ENCODE measurements at places on chromosomes 4 and X. TPM values are rescaled to one million over a fixed set of nuclear protein-coding genes. Genes with fewer than 3 reads are reported as not detected.

IDS gene
- total RNA-seq, result 121 TPM

CT55 gene
- total RNA-seq, result not detected

ZMAT1 gene
- total RNA-seq, result 7.5 TPM

ING2 gene
- total RNA-seq, result 26.4 TPM

GRPR gene
- 2.2 TPM for total RNA-seq

GUCY1B1 gene
- 60.8 TPM for total RNA-seq

CDKL2 gene
- 59.4 TPM for total RNA-seq

USP26 gene
- not detected for total RNA-seq

DNA sequence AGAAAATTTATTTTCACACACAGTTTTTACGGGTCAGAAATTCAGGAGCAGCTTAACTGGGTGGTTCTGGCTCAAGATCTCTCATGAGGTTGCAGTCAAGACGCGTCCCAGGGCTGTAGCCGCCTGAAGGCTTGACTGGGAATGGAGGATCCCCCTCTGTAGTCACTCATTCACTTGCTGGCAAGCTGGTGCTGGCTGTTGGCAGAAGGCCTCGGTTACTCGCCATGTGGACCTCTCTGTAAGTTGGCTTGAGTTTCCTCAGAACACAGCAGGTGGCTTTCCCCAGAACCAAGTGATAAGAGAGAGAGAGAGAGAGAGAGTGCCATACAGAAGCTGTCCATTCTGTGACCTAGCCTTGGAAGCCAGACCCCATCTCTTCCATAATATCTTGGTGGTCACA lies 132.8 kb downstream of the DCLK2 start:
- no peak for DNase-seq

DNA sequence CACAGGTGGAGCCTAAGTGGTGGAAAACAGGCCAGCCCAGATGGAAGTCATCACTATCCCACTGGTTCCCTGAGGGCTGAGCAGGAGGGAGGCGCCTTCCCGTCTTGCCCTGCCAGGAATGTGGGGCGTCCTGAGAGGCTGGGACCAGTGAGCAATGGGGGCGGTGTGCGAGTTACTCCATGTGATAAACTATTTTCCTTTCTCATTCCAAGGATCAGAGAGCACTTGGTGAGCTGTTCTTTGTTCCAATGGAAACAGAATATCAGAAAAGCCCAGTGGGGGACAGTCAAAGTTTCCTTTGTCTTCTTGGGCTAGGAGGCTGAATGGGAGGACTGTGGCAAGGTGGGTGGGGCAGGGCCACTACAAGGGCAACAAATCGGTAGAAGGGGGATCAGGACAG lies 86.2 kb downstream of the NHSL2 start:
- DNase-seq, result no peak

GRCh38 chr4:162659716-162660115 lies 495.9 kb upstream of the FSTL5 start:
- no peak for DNase-seq

GRCh38 chr4:20384456-20384855 lies 132.8 kb downstream of the SLIT2 start:
- no peak for DNase-seq

- no peak for DNase-seq
These were observed 8.1 kb upstream of the TIMP1 start for GRCh38 chrX:47574076-47574546.

DNA sequence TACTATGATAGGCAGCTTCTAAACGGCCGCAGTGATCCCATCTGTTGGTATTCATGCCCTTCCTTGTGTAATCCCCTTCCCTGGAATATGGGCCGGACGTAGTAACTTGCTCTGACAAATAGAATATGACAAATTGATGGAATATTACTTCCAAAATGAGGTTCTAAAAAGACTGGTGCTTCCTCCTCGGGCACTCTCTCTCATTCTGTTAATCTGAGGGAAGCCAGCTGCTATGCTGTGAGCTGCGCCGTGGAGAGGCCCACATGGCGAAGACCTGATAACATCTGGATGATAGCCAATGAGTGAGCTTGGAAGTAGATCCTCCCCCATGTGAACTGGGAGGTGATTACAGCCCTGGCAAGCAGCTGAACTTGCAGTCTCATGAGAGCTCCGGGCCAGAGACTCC lies 27.2 kb upstream of the SLC25A4 start:
- no peak for DNase-seq

DNA sequence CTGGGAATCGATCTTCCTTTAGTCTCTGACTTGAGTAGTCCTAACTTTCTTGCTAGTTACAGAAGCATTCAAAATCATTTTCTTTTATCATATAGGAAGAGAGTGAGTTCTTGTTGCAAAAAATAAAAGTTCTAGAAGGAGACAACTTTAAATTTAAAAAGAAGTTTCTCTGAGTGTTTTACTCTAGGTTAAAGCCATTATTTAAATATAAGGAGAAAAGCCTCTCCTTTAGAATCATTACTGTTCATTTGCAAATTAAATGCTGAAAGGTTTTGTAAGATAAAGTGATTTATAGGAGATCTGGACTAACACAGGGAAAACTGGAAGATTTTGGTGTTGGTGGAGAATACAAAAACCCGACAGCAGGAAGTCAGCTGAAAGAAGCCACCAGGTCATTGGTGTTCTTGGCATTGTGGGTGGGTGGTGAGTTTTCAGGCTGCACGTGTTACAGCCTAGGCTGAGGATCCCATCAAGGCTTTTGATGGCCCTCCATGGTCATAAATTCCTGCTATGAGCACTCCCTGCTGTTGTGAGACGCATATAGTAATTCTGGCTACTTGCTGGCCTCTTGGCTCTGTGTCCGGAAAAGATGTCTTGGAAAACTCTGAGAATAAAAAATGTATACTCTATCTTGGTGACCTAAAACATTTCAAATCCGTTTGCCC lies 81.6 kb downstream of the GPAT3 start:
- DNase-seq, result no peak

- DNase-seq, result no peak
These were observed 4.9 kb upstream of the CXCL6 start for GRCh38 chr4:73831569-73831968.

DNA sequence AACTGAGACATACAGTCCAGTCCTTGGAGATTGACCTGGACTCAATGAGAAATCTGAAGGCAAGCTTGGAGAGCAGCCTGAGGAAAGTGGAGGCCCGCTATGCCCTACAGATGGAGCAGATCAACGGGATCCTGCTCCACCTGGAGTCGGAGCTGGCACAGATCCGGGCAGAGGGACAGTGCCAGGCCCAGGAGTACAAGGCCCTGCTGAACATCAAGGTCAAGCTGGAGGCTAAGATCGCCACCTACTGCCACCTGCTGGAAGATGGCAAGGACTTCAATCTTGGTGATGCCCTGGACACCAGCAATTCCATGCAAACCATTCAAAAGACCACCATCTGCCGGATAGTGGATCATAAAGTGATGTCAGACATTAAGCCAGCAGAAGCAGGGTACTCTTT lies 20.4 kb upstream of the FRMPD3 start:
- DNase-seq, result no peak

DNA sequence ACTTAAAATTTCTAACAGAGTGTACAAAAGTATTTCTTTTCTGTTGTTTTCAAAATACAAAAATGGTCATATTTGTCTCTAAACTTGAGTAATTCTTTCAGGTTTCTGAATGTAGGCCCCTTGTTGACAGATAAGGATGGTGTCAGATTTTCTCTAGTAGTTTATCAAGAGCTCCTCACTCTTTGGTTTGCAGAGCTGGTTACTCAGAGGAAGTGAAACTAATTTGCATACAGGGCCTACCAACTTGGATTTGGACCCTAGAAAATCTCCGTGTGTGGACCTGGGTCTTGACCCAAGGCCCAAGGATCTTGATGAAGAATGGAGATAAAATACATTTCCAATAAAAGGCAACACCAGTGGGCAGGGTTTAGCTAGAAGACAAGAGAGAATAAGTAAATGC lies 433 bp upstream of the ADH6 start:
- DNase-seq, result no peak

DNA sequence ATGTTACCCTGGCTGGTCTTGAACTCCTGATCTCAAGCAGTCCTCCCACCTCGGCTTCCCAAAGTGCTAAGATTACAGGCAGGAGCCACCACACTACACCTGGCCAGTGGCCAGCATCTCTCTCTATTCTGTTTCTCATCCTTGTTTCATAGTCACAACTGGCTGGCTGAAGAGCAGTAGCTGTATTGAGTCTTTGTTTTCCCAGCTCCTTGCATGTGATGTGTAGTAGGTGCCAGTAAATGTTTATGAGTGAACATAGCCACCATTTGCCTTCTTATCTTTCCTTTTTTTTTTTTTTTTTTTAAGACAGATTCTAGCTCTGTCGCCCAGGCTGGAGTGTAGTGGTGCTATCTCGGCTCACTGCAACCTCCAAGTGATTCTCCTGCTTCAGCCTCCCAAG lies 23.6 kb downstream of the NUDT9 start:
- DNase-seq, result no peak

- DNase-seq, result no peak
These were observed 72.8 kb upstream of the MTNR1A start for GRCh38 chr4:186628058-186628711.

DNA sequence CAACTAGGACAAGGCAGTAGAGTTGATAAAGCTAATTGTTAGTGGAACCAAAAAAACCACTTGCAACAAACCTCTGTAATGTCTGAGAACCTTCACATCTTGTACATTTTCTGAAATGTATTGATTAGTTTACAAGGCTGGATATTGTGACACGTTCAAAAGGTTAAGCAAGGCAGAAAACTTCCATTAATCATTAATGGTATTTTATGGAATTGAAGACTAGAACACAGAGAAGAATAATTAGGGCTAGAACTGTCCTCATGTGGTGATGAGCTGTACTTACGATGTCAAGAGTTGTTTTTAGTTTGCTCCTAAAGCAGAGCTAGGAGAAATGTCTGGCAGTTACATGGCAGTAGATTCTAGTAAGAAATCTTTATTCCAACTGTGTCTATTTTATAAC lies 12.3 kb downstream of the GC start:
- DNase-seq, result no peak

GRCh38 chr4:121096629-121097028 lies 24.3 kb upstream of the NDNF start:
- DNase-seq, result no peak

DNA sequence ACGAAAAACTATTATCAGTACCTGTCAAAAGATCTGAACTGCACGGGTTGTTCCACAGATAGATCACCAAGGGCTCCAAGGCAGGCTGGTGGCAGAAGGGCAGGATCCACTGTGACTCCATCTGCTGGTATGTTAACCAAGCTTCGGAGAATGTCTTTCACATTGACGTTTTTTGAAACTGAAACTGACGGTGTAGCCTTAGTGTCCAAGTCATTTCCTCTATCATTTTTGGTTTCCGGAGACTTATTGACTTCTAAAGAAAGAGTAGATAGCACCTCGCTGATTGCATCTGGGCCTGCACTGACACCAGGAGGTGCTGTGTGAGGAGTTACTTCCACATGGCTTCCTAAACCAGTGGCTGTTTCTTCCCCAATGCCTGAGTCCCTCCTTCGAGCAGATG lies 186.9 kb downstream of the LRBA start:
- DNase-seq, result no peak

DNA sequence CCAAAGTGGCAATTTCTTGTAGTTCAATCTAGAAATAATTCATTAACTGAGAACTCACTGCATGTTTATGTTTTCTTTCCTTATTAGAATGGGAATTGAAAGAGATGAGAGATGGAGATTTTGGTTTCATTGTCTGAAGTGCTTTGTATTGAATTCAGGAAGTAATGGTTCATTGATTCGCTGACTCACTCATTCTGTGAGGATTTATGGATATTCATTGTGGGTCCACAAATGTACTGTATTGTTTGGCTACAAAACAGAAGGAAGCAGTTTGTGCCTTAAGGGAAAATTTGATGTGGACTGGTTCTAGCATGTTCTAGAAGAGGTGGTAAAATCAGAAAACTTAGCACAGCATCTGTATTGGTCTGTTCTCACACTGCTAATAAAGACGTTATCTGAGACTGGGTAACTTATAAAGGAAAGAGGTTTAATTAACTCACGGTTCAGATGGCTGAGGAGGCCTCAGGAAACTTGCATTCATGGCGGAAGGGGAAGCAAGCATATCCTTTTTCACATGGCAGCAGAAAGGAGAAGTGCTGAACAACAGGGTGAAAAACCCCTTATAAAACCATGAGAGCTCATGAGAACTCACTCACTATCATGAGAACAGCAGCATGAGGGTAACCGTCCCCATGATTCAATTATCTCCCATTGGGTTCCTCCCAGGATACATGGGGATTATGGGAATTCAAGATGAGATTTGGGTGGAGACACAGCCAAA lies 132.3 kb upstream of the VCX3A start:
- DNase-seq, result no peak

GRCh38 chr4:107275225-107275624 lies 239.1 kb upstream of the DKK2 start:
- no peak for DNase-seq

DNA sequence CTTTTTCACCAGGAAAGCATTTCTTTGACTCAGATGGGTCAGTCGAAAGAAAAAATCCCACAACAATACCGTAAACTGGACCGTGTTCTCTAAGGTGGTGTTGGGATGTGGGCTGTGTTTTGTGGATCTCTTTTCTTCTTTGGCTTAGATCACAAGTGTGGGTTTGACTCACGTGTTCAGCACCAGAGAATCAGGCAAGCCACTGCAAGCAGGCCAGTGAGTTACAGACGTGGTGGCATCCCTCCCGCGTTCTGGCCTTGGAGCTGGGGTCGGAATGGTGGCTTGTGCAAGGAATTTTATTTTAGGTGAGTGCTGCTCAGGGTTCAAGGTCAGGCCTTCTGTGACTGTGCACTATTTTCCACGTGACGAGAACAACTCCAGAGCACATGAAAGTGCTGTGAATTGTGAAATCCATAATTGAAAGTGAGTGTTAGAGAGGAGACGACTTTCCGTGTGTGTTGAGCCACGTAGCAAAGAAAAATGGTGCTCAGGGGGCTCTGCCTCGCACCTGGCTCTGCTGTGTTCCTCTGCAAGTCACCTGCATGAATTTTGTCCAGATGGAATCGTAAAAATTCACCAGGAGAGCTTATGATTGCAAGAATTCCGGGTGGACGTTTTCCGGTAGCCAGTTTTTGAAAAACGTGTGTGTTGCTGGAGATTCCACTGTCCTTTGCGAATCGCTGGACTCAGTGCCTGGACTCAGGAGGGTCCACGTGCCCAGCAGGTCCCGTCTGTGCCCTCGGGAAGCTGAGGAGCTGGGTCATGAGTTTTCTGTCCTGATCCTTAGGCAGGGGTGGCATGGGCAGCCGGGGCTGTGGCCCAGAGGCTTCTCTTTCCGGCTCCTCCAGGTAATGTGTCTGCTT lies 33.6 kb upstream of the HGFAC start:
- no peak for DNase-seq

DNA sequence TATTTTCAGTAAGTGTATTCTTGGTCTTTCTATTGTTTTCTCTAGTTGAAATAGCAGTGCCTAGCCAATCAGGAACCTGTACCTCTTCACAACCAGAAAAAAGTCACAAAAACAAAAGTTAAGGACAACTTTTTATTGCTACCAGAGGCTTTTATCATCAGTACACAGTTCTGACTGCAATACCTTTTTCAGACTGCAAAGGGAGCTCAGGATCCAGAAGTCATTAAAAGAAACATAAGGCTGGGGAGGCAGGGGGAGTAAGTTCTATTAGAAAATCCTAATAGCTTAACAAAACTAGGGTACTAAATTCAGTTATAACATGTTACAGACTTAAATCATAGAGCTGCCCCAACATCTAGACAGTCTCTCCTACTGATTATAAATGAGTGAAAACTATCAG lies 28.8 kb downstream of the CCNI start:
- no peak for DNase-seq
